ENCODE measurements at places on chromosomes 16 and 17.
A peak's percentile ranks its signal among the peaks of the same experiment; 100 is the strongest.

GRCh38 chr17:58960068-58960467 is 146.6 kb downstream of the TRIM37 start:
- no peak for DNase-seq

DNA sequence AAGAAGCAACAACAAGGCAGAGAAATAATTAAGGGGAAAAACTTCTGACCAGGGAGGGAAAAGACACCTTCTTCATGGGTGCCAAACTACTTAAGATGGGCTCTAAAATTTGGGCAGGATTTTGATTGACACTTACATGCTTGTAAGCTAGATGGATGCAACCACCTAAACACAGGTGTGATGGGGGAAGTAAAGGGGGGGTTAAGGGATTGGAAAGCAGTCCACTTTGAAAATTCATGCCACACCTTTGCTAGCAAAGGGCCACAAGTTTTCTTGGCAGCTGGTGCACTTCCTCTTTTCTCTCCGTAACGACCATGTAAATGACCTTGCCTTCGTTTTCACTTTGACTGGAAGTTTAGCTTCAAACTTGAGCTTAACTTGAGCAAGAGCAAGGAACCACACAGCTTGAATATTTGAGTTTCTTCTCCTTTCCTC is 14.3 kb upstream of the PRKAR1A start:
- no peak for DNase-seq

GRCh38 chr17:9874722-9875121 is 30.3 kb downstream of the RCVRN start:
- DNase-seq, result no peak

DNA sequence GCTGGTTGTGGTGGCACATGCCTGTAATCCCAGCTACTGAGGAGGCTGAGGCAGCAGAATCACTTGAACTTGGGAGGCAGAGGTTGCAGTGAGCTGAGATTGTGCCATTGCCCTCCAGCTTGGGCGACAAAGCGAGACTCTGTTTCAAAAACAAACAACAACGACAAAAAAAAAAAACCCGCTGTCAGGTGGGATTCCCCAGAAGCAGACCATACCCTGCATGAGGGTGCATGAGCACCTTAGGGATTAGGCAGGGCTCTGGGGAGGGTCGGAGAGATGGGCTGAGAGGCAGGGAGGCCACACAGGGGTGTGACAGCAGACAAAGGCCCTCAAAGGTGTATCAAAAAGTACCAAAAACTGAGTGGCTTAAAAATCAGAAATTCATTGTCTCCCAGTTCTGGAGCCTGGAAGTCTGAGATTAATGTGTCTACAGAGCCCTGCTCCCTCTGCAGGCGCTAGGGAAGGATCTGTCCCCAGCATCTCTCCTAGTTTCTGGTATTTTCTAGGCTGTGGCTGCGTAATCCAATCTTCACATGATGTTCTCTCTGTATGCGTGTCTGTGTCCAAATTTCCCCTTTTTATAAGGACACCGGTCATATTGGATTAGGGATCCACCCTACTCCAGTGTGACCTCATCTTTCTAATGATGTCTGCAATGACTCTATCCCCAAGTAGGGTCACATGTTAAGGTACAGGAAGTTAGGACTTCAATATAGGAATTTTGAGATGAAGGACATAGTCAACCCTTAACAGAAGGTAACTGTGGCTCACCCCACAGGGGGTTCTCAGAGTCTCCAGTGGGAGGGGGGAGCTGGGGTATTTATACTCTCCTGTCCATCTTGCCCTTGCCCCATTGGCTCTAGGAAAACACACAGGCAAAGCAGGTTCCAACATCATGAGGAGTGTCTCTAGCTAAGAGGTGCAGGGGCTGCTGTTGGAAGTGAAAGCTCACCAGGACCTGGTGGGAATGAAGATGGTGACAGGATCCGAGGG is 13.6 kb upstream of the TVP23A start:
- DNase-seq, result no peak

- DNase-seq, result no peak
Observed at GRCh38 chr17:60680754-60681153, 3.1 kb downstream of the BCAS3 start.

GRCh38 chr17:59829217-59830006 is 63.3 kb downstream of the TUBD1 start:
- no peak for DNase-seq

GRCh38 chr16:14202697-14203096 is 131.6 kb downstream of the MRTFB start:
- no peak for DNase-seq

- DNase-seq, result no peak
Observed at GRCh38 chr17:45289301-45290268, 27.2 kb downstream of the MAP3K14 start.

DNA sequence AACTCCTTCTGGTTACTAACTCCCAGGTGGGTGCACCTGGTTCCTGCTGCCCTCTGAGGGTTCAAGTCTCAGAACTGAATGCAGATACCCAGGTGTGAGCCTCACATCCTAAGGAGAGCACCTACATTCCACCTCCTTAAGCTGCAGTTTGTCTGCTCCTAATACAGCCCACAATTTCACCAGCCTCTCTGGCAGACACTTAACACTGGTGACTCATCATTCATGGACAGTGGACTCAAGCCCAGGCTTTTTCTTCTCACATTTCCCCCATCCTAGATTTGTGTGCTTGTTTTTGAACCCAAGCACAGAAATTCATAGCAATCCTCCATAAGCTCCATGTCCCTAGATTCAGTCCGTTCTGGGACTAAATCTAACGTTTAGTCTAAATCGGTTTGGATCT is 7.0 kb upstream of the MAF start:
- no peak for DNase-seq

DNA sequence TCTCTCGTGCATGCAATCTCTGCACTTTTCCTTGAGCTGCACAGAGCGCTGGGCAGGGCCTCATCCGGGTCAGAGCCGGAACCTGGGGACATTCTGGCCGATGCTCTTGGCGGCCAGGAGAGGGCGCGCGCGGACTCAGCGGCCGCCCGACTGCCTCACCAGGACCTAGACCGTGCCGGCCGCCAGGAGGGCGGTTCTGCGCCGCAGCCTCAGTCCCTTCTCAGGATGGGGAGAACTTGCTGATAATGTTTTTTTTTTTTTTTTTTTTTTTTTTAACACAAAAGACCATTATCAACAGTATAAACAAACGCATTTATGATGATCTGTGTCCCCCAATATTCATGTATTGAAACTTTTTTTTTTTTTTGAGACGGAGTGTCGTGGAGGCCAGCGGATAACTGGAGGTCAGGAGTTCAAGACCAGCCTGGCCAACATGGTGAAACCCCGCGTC is 8.1 kb upstream of the FLYWCH2 start:
- peak; percentile 14 for DNase-seq

GRCh38 chr17:36059406-36059805 is 4.7 kb upstream of the CCL18 start:
- no peak for DNase-seq
